Retinal pigment epithelial cell (primary cell): ENCODE measurements at places on chromosomes 1 and 21.

GRCh38 chr21:14099570-14099969, 111.2 kb downstream of the LIPI start:
- no peak for DNase-seq

- no peak for DNase-seq
Measured at GRCh38 chr1:213484333-213484732, 433.3 kb downstream of the RPS6KC1 start.

GRCh38 chr1:6667139-6667538, 34.5 kb downstream of the DNAJC11 start:
- DNase-seq, result no peak

DNA sequence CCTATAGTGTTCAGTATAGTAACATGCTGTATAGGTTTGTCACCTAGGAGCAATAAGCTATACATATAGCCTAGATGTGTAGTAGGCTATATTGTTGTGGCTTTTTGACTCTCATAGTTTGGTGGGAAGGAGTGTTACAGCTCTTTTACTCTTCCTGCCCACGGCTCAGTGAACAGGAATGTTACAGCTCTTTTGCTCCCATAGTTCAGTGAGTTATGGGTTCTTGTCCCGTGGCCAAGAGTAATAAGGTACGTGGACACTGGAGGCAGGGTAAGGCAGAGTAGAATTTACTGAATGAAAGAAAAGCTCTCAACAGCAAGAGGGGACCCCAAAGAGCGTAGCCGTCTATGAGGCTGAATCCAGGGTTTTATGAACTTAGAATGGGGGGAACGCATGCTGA, 734.3 kb downstream of the ADGRL2 start:
- no peak for DNase-seq

GRCh38 chr1:9443913-9444445, 95.3 kb upstream of the SLC25A33 start:
- DNase-seq, result no peak

DNA sequence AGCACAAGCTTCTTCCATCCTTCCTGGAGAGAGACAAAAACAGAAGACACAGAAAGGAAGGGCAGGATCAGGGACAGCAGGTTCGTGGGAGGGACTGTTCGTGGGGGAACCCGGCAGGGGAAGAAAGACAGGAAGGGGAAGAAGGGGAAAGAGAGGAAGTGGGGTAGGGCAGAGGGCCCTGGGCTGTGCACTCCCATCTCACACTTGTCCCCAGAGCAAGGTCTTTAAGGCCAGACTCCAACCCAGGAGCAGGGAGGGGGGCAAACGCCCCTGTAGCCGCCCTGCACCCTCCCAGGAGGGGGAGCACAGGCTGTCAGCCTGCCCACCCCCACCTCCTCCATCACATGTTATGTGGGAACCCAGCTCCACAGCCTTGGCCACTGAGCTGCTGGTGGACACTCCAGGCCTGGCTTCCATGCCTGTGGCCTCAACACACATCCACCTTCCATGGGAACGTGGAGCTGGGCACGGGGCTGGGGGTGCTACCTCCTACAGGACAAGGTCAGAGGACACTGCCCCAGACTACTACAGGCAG, 9.3 kb downstream of the SLC19A1 start:
- DNase-seq, result no peak

GRCh38 chr1:12057940-12058687, 5.0 kb upstream of the TNFRSF8 start:
- DNase-seq, result no peak

DNA sequence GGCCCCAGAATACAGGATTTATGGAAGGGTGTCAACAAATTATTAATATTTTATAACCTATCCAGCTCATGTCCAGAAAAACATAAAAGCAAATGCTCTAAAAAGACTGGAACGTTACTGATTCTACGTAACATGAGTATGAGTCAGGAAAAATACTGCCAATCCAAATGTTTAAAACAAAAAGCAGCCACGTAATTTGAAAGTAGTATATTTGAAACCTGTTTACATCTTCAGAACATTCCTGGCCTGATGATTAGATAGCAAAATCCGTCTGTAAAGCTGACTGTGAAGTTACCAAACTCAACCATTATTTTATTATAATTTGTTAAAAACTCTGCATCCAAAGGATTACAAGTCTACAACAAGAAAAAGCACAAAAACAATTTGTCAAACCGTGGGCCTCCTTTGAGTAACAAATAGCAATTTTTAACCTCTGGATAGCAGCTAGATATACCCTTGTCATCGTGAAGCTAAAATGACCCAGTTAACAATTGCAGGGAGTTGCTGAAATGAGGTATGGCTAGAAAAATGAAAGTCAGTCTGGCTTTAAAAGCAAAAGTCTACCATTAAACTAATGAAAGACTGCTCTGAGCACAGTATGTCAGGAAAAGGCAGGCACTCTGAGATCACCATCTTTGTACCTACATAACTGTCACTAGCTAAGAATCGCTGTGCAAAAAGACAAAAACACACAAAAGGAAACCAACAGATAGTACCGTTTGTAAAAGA, 1.2 kb downstream of the UBR4 start:
- DNase-seq, result peak; percentile 11

DNA sequence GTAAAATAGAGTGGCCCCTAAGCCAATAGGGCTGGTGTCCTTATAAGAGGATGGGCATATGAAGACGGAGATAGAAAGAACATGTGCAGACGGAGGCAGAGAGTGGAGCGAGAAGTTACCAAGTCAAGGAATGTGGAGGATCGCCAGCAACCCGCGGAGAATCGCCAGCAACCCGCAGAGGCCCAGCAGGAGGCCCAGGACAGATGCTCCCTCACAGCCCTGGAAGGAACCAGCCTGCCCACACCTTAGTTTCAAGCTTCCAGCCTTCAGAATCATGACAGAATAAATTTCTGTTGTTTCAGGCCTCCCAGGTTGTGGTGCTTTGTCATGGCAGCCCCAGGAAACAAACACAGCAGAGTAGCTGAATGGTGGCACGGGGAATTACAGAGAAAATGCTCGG, 9.6 kb downstream of the CLDN14 start:
- DNase-seq, result no peak

DNA sequence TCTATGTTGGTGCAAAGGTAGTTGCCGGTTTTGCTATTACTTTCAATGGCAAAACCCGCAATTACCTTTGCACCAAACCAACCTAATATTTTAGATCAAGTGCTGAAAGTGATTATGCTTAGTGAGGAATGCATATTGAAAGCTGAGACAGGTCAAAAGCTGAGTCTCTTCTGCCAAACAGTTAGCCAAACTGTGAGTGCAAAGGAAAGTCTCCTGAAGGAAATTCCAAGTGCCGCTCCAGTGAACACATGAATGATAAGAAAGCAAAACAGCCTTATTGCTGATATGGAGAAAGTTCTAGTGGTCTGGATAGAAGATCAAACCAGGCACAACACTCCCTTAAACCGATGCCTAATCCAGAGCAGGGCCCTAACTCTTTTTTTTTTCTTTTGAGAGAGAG, 83.1 kb upstream of the ERRFI1 start:
- DNase-seq, result no peak

DNA sequence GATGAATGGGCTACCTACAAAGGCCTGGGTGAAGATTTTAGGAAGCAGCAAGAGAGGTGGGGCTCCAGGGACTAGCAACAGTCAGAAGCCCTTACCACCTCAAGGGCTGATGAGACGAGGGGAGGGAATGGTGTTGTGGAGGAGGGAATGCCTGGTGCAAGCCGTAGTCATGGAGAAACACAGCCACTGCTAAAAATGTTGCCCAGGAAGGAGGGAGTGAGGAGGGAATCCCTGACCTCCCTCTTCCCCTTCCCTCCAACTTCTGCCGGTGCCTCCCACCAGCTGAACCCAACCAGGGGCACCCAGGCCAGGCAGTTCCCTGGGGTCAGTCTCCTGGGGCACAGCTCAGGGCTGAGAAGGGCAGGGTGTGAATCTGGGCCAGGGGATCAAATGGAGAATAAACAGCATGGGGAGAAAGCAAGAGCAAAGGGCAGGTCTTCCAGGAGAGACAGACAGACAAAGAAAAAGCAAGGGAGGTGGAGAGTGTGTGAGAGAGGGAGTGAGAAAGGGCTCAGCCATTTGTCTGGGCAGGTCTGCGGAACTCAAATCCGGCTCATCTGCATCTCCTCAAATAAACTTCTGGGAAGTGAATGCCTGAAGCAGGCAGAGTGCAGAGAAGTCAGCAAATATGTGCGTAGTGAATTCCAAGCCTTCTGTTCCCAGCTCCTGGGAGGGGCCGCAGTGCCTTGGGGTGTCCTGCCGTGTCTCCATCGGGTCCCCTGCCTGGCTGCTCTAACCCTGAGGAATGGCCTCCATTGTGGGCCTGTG, 27.1 kb upstream of the POU3F1 start:
- DNase-seq, result no peak

DNA sequence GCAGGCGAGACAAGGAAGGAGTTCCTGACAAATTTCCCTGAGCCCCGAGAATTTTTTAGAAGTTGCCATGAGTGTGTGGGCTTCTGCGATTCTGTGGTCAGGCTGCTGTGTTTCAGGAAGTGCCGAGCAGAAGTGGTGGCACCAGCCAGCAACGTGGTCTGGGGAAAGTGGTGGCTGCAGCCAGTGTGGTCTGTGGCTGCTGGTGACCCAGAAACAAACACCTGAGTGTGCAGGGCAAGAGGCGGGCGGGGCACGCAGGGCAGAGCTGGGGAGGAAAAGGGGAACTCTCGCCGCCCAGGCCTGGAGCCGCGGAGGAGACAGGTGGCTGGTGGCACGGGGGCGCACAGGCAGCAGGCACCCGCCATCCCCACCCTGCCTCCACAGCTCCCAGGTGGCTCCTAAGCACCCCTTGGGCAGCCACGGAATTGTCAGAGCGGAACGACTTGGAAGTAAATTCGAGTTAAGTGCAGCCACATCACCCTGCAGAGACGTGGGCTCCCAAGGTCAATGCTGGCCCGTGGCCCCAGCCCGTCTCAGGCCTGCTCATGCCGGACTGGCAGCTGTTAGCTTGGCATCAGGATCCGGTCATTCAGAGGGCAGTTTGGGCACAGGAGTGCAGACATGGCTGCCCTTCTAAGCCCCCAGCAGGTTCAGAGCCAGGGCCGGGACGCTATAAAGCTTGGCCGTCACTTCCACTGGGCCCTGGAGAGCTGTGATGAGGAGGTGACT, 25.1 kb downstream of the PRDM16 start:
- DNase-seq, result no peak

- no peak for DNase-seq
Measured at GRCh38 chr1:47317841-47318240, 3.9 kb upstream of the STIL start.

- no peak for DNase-seq
Measured at GRCh38 chr21:37453350-37453749, 86.8 kb downstream of the DYRK1A start.
